ENCODE measurements at places on chromosomes 6 and 20.
A peak's percentile ranks its signal among the peaks of the same experiment; 100 is the strongest.

DNA sequence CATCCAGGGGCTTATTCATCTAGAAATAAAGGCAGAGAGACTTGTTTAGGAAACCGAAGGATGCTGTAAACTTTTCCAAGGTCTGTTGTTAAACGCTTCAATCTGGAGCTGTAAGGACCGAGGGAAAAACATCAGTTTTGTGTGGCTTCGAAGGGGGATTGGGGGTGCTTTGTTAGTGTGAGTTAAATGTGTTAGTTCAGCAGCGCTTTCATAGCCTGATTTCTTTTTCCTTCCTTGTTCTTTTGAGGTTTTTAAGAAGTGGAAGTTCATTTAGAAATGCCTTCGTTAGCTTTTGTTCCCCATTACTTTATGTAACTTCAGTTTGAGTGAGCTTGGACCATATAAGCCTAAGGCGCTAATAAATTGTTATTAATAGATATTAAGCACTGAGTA, 1.5 kb downstream of the ANKS1A start:
- no peak for DNase-seq

DNA sequence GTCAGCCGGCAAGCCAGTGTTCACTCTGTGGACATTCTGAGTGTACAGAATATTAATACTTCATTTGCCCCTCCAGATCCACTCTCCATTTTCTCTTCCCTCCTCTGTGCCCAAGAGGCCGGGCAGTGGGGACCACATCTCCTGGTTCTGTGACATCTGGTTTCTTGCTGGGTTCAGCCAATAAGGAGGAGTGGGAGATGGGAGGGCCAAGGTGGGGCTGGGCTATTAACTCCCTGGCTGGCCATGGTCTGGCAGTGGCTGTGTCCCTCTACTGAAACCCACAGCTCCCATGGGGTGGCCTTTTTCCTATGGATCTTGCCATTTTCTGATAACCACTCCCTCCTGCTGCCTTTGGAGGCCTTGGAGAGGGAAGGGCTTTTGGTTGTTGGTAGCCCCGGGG, 30.0 kb upstream of the SALL4 start:
- no peak for DNase-seq

DNA sequence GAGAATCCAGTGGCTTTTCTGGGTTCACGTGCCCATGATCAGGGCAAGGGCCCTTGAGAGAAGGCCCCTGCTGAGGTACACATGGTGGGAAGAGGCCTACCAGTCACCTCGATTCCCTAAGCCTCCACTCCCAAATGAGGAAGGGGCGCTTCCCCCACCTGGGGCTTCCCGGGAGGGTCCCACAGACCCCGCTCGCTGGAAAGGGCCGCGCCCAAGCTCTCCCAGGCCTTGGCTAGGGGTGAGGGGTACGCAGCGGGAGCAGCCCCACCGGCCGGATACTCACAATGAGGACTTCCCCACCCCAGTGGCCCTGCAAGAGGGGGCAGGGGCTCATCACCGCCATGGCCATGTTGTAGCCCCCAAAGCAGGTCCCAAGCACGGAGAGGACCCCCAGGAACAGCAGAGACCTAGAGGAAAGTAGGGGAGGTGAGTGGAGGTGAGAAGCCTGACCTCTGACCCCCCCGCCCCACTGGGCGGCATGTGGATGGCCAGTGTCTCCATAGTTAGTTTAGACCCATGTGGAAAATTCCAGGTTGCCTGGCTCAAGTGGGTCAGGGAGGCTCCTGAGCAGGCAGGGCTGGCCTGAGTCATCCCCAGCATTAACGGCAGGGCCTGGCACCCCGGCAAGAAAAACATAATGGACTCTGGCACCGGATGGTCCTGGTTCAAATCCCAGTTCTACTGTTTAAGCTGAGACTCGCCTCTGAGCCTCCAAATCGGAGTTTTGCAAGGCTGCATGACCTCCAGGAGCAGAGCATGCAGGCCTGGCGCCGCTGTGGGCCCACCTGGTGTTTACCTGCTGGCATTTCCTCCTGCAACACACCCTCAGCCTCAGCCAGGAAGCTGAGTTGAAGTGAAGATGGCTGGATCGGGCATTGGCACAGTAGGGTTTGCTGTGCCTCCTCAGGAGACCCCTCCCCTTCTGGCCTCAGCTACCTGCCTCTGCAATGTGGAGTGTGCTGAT, 6.6 kb downstream of the SLC52A3 start:
- DNase-seq: peak; percentile 56

- no peak for DNase-seq
These were observed 36.1 kb upstream of the ZBP1 start for GRCh38 chr20:57656252-57656820.

- no peak for DNase-seq
These were observed 360.4 kb downstream of the HAO1 start for GRCh38 chr20:7579888-7580287.

DNA sequence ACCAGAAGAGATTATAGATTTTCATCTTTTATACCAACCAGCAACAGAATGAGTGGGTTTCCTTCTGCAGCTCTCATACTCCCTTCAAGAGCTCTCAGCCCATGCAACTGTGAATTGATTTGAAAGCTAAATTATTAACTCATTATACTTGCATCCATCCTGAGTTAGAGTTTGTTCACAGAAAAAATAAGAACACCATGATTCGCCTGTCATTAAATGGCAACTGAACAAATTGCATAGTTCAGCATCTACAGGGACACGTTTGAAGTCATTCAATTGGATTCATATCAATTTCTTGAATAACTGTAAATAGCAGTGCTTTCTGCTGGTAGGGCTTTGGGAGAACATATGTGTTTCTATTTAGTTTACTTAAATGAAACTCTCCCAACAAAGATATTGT, 65.7 kb downstream of the NKAIN2 start:
- DNase-seq: no peak

DNA sequence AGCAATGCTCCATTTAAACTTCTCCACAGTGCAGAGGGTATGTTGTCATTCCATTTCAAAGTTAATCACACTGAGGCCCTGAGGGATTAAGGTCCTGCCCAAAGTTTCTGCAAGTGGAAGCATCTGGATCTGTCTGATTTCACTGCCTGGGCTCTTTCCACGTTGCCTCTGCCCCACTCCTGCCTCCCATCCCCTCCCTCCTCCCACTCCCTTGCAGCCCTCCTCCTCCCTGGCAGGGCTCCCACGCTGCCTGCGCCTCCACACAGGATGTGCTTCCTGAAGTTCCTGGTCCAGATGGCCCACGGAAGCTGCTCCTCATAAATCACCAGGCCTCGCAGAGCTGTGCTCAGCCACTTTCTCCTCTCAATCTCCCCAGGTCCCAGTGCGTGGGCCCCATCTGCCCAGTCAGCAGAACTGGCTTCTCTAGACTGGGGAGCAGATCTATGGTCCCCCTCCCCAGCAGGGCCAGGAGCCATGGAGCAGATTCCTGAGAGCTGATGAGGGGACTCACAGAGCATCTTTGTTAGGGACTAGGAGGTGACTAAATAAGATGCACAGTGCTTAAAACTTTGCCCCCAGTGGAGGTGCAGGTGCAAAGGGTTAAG, 65.4 kb upstream of the MAFB start:
- DNase-seq: no peak

GRCh38 chr6:11974089-11974488, 38.0 kb upstream of the HIVEP1 start:
- peak; percentile 65 for DNase-seq

DNA sequence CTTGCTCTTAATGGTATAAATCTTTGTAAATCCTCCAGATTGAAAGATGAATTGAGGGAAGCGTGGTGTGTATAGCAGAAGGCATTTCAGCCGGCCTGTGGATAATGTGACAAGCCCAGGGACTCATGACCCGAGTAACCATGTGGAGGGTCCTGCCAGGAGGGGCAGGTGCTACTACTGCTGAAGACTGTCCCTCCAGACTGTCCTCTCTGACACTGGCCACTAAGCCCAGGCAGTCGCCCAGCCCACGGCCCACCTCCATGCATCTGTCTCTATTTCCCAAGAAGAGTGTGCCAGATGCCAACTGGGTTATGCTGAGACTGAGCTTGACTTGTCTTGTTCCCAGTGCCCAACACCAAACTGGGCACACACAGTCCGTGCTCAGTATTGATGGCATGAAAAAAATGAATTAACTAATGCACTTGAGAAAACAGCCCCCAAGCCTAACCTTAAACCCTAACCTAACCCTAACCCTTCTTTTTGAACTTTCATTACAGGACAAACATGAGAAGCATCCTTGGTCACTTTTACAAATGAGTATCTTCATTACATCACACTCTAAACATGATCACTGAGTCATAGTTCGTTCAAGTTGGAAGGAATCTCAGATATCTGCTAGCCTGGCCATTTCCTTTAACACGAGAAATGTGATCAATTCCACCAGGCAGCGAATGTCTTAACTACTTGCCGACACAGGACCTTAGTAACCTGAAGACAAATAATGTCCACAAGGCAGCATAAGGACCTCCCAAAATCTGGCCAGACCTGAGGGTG, 182.2 kb upstream of the RREB1 start:
- no peak for DNase-seq

DNA sequence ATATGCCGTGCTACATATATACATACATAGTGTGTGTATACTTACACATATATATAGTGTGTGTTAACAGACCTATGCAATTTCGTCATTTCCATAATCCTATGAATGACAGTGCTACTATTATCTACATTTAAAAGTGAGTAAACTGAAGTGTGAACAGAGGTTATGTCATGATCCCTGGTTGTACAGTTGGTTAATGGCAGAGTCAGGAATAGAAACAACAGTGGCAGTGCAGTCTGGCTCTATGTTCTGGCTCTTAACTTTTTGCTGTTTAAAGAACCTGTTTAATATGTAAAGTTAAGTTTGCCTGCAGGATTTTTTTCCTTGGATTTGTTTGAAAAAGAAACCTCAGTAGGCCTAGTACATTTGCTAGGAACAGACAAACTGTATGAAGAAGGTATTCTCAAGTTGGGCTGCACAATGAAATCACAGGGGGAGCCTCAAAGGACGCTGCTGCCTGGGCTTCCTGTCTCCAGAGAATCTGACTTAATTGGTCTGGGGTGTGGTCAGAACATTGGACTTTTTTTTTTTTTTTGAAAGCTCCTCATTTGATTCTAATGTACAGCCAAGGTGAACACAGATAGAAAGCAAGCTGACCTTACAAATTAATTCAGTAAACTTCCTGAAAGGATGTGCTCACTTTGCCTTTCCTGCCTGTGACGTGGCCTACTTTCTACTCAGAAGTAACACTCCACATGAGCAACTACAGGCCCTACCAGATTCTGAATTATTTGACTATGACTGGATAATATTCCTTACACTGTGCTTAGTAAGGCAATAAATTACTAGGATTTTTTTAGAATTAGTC, 29.4 kb downstream of the PLCB1 start:
- DNase-seq: no peak

GRCh38 chr20:47792021-47792618, 6.8 kb upstream of the SULF2 start:
- peak; percentile 100 for DNase-seq

- no peak for DNase-seq
These were observed 39.0 kb downstream of the TPD52L1 start for GRCh38 chr6:125192610-125192930.

- DNase-seq: no peak
These were observed 87.4 kb downstream of the IRAK1BP1 start for GRCh38 chr6:78954740-78955139.

DNA sequence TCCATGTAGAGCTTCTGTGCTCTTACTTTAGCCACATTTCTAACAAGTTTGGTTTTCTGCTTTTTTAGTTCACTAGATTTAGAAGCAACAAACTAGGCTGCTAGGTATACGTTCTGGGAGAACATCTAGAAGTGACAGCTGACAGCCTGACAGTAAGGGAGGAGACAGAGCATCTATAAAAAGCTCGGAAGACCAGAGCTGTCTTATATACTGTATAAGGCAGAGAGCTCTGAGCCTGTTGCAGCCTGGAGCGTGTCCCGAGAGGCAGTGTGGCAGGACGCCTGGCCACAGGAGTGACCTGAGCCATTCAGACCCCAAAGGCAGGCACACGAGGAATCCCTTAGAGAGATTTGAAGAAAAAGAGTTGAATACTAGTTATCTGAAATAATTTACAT, 24.6 kb downstream of the PPP1R14C start:
- DNase-seq: no peak

DNA sequence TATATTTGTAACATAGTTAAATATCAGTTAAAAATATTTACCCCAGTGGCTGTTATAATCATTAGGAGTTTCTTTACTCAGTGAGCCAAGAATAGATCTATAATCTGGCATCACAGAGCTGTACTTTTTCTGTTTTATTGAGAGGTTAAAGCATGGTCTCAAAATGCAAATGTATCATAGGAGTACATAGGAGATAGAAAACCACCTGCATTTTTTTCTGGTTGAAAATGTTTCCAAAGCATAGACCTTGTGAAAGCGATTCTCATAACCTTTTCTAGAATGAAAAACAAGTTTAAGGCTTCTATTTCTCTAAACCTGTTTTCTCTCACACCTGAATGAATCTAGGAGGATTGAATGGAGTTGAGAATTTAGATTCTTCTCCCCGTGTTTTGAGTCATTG, 14.4 kb downstream of the KCNQ5 start:
- DNase-seq: no peak

- DNase-seq: peak; percentile 78
These were observed 7.3 kb upstream of the ULBP2 start for GRCh38 chr6:149934249-149935156.

- no peak for DNase-seq
These were observed 105.7 kb upstream of the SNX9 start for GRCh38 chr6:157717340-157717748.

DNA sequence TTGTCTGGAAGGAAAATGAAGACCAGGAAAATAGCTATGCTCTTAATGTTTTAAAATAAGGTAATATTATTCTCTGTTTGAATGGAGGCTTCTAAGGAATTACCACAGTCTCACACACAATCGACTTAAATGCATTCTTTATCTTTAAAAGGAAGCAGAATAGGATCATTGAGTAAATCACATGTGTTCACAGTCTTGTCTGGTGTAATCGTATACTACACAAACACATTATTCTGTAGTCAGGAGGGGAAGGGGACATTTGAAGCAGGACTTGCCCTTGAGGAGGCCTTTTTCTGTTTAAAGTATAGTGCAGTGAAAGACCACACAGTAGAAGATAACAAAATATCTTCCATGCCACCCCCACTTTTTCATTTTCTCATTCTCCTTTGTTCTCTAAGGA, 20.6 kb upstream of the REV3L start:
- no peak for DNase-seq

DNA sequence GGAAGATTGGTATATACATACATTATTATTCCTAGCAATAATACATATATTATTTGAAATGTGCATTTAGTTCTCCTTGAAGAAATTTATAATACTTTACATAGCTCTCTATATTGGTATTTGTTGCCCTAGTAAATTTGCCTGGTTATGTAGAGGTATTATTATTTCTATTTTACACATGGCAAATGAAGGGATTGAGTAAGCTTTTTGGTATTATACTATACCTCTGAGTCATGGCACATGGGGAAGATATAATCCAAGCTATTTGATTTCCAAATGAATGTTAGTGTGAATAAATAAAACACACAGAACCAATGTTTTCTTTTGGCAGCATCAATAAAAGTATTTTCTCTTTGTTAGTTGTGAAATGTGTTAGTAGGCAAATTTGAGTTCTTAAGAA, 409.6 kb upstream of the SLC35B3 start:
- no peak for DNase-seq

DNA sequence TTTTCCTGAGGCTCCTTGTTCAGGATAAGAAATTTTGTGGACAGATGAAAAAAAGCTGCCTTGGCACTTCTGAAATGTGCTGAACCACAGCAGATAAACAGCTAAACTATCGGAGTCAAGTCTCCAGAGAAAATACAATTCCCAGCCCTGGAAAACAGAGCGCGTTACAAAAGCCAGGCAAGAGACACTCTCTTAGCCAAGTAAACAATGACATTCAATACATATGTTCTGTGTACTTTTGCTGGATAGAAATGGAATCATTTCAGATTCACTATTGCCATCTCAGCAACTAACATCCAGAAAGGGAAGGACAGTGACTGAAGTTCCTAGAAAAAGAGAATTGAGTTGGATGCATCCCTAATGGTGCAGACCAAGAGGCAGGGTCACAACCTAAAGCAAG, 196.8 kb upstream of the NRSN1 start:
- no peak for DNase-seq

Measured in M059J (cell line).